GM04504 (cell line): ENCODE measurements at places on chromosomes 7 and 10.

DNA sequence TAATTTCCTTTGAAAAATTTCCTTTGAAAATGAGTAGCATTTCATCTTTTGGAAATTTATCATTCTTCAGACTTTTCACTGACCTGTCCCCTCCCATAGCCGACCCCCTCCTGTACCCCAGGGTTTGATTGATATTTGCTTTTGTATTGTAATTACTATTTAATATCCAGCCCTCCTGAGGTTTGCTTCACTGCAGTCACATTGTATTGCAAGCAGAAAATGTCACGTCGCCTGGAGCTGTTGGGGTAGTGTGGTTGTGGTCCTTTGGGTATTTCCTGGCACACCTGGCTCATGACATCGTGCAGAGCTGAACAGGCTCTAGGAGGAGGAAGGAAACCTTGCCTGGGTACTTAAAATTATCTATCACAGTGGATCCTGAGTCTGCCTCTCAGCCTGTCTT is 116.1 kb downstream of the INSYN2A start:
- no peak for DNase-seq

GRCh38 chr7:108468246-108468645 is 12.0 kb upstream of the NRCAM start:
- DNase-seq = no peak

DNA sequence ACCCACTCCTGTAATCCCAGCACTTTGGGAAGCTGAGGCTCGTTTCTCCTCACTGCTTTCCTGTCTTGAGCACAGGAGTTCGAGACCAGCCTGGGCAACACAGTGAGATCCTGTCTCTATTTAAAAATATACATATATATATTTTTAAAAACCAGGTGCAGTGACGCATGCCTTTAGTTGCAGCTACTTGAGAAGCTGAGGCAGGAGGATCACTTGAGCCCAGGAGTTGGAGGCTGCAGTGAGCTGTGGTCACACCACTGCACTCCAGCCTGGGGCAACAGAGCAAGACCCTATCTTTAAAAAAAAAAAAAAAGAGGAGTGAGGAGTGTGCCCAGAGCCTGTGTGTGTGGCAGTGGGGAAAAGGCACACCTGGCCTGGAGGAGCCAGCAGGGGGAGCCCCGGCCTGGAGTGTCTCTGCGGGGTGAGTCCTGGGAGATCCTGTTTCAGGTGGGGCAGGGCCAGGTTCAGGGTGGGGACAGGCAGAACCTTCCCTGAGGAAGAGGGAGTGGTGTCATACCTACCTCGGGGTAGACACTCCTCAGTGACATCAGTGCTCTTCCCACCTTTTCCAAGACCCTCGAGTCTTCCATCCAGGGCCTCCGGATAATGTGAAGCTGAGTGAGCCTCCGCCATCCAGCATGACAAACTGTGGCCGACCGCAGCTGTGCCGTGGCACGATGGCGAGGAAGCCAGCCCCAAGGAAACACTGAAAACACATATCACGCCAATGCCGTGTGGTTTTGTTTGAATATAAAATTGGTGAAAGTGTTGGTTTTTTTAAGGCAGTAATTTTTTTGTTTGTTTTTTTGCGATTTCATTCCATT is 9.0 kb upstream of the ARPC1B start:
- DNase-seq = no peak

DNA sequence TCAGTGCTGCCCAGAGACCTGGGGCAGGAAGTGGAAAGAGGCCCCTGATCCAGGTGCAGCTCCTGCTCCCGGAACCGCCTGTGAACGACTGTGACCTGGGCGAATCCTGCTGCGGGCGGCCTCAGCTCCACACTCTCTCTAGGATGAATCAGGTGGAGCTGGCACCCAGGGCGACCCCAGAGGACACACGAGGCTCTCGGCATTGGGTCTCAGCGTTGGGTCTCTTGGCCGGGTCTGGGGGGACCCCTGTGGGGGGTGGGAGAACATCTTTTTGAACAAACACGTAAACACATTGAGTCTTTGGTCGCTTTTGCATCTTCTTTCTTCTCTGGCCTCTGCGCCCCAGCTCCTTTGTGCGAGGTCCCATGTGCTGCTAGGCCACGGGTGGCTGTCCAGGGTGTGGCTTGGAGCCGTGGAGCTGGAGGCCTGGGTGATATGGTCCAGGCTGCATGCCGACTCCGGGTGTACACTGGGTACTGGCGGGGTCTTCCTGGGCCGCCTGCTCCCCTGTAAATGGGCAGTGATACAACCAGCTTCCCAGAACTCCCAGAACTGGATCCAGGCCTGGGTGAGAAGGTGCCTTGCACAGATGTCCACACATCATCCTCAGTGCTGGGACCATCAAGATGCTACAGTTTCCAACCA is 435.8 kb downstream of the DNAJB6 start:
- DNase-seq = no peak

DNA sequence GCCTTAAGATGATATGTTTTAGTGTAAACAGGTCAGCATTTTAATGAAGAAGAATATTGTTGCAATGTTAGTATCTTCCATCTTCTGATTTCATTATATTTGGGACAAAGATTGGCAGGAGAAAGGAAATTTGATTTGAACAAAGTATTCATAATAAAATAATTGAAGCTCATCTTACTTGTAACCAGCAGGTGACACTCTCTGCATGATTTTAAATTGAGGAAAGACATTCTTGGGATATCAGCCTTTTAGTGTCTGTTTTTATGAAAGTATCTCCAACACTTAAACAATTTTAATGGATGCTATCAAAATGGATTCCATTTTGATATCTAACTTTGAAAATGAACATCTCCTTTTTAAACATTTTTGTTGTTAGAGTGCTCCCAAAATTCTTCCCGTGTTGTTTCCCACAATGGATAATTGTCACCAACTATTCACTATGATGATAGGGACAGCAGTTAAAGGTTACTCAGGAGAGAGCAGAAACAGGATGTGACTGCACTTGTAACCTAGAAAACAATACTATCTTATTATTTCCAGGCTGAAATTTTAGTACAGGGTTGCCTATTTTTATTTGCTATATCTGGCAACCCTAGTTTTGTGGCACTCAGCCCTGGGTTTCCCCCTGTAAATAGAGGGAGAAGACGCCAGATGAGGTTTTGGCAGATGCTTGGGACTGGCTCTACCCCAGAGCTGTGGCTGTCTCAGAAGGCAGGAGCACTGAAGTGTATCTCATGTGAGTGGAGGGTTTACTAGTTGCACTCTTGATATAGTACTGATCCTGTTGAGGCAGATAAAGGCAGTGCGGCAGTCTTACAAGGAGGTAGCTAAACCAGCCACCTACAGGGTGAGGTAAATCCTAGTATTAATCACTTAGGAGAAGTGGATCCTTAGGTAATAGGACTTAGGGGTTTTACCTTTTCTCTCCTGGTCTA is 31.0 kb upstream of the ABCB4 start:
- no peak for DNase-seq

DNA sequence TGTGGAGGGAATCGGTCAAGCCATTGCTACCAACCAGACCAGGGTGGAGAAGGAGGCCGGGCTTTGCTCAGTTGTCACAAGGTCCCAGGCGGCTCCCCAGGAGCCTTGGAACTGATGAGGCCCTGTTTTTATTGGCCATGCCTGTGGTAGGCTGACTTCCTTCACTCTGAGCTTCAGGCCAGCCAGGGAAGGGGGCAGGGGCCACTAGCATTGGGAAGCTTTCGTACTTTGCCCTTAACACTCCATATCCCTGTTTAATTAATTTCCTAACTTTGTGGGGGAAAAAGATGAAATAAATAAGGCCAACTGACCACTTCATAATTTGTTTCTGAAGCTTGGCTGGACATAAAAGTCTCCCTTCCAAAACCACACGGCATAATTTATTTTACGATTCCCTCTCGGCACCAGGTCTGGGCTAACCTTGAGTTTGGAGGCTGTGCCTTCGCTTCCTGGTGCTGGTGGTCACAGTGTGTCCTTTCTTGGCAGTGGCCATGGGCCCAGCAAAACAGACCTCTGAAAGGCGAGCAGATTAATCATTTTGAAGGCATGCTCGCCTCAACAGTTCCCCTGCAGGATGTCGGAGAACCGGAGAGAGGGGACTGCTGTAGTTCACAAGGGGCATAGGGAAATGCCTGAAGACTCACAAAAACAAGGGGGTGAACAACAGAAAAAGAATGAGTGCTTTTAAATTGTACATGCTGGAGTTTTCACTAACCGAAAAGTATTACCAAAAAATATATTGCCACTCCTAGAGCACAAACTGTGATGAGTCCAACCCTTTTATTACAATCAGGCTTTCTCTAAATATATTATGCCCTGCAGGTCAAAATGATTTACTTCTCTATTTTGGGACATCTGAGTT is 966.0 kb downstream of the LRMDA start:
- no peak for DNase-seq

GRCh38 chr7:18494406-18494805 is 1.1 kb upstream of the HDAC9 start:
- DNase-seq = no peak

DNA sequence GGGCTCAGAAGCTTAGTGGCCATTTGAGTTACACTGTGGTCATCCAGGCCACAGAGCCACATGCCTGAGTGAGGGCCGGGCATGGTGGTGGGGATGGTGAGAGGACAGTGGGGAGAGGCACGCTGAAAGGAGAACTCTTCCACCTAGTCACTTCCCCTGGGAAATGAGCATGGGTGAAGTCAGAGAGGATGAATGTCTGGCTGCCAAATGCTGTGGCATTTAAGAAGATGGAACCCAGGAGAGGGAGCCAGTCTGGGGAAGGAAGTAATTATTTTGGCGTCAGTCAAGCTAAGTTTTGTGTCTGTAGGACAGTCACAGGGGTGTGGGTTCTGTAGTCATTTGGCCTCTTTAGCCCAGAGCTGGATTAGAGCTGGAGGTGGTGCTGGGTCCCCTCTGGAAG is 86.0 kb upstream of the PODXL start:
- DNase-seq = peak; percentile 33

DNA sequence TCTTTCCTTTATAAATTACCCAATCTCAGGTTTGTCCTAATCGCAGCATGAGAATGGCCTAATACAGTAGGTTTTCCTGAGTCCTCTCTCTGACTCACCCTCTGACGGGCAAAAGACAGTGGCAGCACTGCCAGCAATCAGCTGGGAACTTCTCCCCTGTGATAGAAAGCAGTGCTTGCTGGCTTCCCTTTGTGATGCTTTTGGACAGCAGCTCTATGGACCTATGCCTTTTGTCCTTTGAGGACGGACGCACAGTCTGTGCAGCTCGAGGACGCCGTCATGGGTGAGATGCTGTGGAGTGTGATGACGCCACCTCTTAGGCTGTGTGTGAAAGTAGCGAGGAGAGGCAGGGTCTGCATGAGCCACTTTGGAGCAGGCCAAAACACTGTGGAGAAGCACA is 68.8 kb downstream of the KIAA1217 start:
- DNase-seq = no peak

- DNase-seq = no peak
Observed at GRCh38 chr7:147418966-147419365, 1171.6 kb upstream of the C7orf33 start.

- no peak for DNase-seq
Observed at GRCh38 chr7:45185028-45185863, 27.7 kb downstream of the RAMP3 start.

- no peak for DNase-seq
Observed at GRCh38 chr10:118871244-118871865, 116.6 kb upstream of the CACUL1 start.

DNA sequence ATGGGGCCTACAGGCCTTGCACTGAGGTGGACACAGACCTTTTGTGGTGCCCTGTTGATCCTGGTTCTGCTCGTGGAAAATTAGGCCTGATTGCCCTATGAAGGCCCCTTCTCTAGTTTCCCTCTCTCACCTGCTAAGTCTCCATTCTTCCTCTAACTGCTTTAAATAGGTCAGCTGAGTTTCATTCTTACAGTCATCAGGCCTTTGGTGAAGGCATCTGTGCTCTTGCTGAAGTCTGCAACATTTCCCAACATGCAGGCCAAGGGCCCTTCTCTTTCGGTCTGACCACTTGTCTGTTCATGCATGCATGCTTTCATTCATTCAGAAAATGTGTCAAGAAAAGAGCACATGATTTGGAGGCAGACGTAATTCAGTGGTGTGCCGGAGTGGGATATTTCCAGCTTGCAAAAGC is 244.0 kb downstream of the BUB3 start:
- DNase-seq = no peak

GRCh38 chr10:70779088-70779487 is 6.1 kb downstream of the TBATA start:
- DNase-seq = no peak

- DNase-seq = no peak
Observed at GRCh38 chr7:3005257-3005656, 38.4 kb downstream of the CARD11 start.

GRCh38 chr7:135672560-135673359 is 10.4 kb downstream of the STMP1 start:
- no peak for DNase-seq

DNA sequence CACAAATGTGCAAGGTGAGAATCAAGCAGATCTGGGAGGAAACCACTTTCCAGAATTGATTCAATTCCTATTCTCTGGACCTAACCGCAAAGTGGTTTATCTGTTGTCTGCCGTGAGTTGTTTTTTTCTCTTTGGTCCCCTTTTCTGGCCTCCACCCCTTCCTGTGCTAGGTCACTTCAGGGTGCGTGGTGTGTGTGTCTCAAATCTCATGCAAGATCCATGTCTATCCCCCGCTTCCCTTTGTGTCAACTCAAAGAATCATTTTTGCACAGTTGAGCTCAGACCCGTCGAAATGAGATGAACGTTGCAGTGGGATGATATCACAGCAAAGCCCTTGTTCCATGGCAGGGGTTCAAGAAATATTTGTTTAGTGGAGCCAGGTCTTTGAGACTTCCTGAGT is 184.5 kb downstream of the GATA3 start:
- DNase-seq = no peak

DNA sequence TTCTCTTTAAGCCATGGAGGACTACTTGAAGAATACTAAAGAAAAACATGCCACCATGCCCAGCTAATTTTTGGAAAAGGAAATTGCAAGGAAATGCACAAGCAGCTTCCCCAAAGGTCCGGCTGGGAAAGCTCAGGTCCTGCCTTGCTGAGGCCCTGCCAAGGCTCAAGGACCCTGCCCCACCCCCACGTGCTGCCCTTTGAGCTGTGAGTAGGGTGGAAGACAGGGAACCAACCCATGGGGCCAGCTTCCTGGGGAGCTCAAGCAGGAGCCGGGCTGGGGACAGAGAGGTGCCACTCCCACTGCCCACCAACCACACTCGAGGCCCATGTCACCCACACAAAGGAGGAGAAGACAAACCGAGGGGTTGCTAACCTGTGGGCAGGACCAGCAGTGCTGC is 78.2 kb downstream of the SLIT1 start:
- no peak for DNase-seq

DNA sequence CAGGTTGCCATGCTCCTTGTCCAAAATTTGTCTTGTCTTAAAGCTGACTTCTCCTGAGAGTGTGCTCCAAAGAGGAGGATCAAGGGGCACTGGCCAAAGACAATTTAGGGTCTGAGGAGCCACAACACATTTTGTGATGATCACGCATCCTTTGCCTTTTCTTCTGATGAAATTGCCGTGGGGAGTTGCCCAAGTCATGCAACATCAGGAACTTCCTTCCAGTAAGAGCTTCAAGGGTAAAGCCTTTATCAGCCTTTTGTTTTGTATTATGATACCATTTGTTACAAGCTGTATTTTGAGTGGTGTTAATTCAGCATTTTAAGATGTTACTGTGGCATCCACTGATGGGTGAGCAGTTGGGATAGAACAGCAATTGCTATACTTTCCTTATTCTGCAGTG is 131.2 kb upstream of the MKI67 start:
- no peak for DNase-seq

GRCh38 chr7:7709291-7709690 is 9.1 kb downstream of the RPA3 start:
- no peak for DNase-seq

GRCh38 chr10:120453886-120454285 is 3.1 kb upstream of the PLPP4 start:
- DNase-seq = no peak
